ENCODE measurements at places on chromosomes 7 and 10.

DNA sequence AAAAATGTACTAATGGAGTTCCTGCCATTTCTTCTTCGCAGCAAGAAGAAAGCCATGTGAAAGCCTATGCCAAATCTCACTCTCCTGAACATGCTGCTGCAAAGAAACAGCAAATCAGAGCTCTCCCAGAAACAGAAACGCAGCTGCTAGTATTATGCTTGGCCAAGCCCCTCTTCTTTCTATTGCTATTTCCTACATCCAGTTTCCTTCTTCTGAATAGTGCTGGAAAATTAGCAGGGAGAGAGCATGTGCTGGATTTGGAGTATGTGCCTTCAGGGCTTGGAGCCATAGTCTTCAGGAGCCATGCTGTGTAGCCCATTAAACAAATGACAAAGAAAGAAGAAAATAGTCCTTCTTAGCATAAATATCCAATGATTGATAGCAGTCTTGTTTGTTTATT is 852.0 kb upstream of the PHF14 start:
- no peak for DNase-seq

GRCh38 chr7:136717910-136718557 is 150.4 kb upstream of the CHRM2 start:
- DNase-seq, result no peak

DNA sequence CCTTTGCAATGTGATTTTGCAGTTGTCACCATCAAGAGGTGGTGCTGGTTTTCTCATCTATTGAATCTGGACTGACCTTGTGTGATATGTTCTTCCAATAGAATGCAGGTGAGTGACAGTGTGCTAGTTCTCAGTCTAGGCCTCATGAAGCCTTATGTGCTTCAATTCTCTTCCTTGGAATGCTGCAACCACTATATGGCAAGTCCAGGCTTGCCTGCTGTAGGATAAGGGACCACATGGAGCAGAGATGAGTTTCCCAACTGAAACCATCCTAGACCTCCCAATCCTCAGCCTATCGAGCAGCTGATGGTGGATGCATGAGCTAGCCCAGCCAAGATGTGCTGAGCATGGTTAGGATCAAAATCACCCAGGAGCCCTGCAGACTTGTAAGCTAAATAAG is 32.6 kb upstream of the ARHGAP21 start:
- DNase-seq, result no peak

GRCh38 chr7:95687759-95688343 is 84.5 kb upstream of the DYNC1I1 start:
- DNase-seq, result peak; percentile 49

- DNase-seq, result no peak
Observed at GRCh38 chr10:114957673-114958072, 19.7 kb downstream of the TRUB1 start.

Measured in NCI-H460 (cell line).